ENCODE measurements at places on chromosomes 12 and 14.

DNA sequence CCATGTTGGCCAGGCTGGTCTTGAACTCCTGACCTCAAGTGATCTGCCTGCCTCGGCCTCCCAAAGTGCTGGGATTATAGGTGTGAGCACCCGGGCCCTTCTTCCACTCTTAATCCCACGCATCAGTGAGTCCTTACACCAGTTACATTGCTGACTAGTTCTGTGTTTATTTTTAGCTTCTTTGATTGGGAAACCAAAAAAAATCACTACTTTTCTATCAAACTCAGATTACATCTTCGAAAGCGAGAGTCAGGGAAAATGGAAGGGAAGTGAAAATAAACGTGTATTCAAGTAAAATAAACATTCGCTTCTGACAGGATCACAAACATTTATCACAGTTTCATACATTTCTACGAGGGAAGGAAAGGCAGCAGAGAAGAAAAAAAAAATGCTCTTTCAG lies 32.2 kb downstream of the FGD6 start:
- no peak for DNase-seq

DNA sequence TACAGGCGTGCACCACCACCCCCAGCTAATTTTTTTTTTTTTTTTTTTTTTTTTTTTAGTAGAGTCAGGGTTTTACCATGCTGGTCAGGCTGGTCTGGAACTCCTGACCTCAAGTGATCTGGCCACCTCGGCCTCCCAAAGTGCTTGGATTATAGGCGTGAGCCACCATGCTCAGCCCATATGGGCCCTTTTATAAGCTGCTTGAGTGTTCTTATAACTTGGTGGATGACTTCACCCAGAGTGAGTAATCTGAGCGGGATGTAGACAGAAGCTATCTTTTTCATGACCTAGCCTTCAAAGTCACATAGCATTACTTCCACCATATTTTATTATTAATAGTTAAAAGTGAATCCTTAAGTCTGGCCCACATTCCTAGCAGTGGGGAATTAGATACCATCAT lies 16.4 kb downstream of the BBOF1 start:
- DNase-seq: no peak

GRCh38 chr12:122753319-122753650 lies 661 bp downstream of the DENR start:
- no peak for DNase-seq

- DNase-seq: no peak
Measured at GRCh38 chr14:31122098-31122611, 85.4 kb downstream of the HECTD1 start.

- DNase-seq: no peak
Measured at GRCh38 chr12:40622246-40622838, 69.9 kb upstream of the CNTN1 start.
